Stromal cell of bone marrow (primary cell): ENCODE measurements at places on chromosomes 11 and 22.

GRCh38 chr11:19769820-19770219 lies 57.2 kb downstream of the NAV2 start:
- peak; percentile 61 for DNase-seq

DNA sequence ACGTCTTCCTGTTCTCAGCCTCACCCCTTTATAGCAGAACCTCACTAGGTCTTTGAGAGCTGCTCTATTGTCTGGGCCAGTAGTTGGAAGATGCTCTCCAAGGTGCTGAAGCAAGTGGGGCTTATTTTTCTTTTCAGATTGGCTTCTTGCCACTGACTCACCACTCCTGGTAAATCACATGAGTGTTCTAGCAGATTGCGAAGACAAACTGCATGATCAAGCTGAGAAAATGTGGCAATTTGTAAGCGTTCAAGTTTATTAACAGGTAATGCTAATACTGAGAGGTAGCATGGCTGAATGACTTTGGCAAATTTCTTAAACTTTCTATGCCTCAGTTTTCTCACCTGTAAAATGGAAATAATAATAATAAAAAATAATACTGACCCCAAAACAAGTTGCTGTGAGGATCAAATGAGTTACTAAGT lies 59.2 kb downstream of the CACNG2 start:
- peak; percentile 91 for DNase-seq

DNA sequence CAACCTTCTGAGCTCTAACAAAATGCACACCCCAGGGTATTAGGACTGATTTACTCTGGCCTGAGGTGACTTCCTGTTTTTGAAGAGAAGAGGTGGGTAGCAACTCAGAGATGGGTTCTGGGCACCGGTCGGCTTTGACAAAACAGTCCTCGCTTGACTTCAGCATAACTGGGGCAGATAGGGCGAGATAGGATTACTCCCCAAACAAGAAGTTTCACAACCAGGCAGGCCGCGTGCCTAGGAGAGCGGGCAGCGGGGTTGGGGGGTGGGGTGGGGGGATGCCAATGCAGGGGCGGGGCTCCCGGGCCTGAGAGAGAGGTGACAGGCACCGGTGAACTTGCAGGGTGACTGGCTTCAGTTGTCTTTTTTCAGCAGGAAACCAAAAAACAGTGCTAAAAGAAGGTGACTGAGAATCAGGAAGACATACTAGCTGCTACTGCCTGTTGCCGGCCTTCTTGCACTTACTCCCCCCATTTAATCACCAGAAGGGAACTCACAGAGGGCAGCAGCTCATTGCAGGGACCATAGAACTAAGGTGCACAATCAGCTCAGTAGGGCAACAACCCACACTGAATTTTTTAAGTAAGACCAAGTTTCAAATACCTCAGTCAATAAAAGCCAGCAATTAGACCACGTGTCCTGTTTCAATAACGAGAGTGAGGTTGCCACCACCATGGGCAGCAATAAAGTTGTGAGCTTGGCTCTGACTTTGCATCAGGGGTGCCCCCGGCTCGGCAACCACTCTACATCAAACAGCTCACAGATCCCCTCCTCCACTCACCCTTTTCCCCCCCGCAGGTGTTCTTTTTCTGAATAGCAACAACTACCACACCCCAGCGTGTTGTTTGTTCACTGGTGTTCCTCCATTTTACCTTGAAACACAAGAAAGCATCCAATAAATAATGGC lies 37.2 kb upstream of the ETS1 start:
- DNase-seq = no peak

DNA sequence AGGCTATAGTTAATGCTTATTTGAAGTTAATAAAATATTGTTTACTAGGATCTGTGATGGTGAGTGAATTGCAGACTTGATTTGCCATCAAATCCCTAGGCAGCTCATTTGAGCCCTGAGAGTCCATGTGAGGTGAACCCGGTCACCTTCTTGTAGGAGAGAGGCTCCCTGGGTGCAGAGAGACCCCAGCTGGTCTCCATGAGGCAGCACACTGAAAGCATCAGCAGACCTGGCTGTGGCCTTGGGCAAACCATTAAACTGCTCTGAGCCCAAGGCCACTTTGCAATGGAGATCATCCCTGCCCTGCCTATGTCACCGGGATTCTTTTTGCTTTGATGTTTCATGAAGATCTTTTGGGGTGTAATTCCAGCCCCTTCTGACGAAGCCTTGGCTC lies 125.2 kb downstream of the MICAL2 start:
- no peak for DNase-seq

DNA sequence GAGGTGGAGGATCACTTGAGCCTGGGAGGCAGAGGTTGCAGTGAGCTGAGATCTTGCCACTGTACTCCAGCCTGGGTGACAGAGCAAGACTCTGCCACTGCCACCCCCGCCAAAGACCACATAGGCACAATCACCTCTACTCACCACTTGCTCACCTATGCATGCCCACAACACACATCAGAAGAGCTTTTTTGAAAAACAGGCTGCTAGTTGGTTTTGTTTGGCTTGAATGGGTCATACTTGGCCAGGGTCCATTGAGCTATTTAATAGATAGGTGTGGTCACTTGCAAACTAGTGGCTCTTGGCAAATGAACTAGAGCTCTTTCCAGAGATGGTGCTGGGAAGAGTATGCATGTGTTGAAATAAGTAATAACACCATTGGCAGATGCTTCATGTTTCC lies 80.1 kb downstream of the EMSY start:
- peak; percentile 75 for DNase-seq

- no peak for DNase-seq
Observed at GRCh38 chr11:60288531-60288930, 8.1 kb downstream of the MS4A4A start.

DNA sequence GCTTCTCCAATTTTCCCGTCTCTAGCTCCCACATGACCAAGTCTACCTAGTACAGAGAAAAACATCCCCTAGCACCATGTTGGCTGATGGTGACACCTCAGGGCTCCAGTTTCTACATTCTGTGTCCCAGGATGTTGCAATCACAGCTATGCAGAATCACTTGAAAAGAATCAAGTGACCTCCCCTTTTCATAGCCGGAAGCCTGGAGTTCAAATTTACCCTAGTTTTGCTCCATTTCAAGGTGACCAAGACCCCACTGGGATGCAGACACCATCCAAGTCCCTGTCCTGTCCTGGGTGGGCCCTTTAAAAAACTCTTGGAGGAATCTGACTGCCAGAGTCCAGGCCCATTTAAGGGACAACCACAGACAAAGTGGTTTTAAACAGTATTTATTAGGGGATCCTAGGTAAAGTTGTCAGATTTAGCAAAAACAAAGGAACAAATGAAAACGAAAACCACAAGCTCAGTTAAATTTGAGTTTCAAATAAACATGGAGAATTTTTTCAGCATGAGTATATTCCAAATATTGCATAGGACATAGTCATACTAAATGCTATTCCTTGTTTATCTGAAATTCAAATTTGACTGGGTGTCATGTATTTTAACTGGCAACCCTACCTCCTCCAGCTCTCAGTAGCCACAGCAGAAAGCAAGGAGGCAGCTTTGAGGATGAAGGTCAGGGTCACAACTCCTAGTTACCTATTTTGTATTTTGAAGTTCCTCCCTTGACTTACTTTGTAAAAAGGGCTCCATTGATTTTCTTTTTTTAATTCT lies 52.4 kb downstream of the MIAT start:
- DNase-seq = no peak

DNA sequence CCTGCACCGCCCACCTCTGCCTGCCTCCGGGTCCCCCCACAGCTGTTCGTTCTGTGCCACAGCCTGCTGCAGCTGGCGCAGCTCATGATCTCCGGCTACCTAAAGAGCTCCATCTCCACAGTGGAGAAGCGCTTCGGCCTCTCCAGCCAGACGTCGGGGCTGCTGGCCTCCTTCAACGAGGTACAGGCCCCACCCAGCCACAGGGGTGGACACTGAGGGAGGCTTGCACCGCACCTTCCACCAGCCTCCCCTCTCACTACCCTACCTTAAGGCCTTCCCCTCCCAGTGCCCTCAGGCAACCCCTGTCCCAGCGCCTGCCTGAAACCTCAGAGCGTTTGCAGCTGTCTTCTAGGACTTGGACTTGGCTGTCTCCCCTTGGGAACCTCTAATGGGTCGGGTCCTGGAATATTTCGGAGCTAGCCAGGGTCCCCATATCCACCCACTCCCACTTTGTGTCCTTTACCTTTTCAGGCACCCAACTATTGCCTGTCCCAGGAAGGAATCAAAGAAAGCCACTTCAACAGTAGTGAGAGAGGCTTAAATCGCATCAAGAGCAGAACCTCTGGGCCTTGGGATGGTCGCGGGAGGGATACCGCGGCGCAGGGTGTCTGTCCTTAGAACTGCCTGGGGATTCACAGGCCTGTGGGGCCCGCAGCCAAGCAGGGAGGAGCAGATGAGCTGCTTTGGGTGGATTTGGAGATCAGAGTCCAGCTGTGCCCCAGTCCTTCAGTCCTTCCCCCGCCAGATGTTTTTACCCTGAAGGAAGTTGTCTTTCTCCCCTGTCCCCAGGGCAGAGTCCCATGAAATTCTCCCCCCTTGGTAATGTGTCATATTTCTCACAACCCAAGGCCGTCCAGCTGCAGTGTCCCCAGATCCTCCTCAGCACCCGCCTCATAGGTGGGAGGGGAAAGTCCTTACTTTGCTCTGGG lies 13.3 kb downstream of the SLCO2B1 start:
- no peak for DNase-seq

- peak; percentile 12 for DNase-seq
Observed at GRCh38 chr11:100681064-100681502, 6.0 kb upstream of the ARHGAP42 start.

GRCh38 chr11:19978668-19979518 lies 181.4 kb downstream of the DBX1 start:
- peak; percentile 62 for DNase-seq

GRCh38 chr11:62777389-62777788 lies 6.2 kb downstream of the TAF6L start:
- DNase-seq = no peak

DNA sequence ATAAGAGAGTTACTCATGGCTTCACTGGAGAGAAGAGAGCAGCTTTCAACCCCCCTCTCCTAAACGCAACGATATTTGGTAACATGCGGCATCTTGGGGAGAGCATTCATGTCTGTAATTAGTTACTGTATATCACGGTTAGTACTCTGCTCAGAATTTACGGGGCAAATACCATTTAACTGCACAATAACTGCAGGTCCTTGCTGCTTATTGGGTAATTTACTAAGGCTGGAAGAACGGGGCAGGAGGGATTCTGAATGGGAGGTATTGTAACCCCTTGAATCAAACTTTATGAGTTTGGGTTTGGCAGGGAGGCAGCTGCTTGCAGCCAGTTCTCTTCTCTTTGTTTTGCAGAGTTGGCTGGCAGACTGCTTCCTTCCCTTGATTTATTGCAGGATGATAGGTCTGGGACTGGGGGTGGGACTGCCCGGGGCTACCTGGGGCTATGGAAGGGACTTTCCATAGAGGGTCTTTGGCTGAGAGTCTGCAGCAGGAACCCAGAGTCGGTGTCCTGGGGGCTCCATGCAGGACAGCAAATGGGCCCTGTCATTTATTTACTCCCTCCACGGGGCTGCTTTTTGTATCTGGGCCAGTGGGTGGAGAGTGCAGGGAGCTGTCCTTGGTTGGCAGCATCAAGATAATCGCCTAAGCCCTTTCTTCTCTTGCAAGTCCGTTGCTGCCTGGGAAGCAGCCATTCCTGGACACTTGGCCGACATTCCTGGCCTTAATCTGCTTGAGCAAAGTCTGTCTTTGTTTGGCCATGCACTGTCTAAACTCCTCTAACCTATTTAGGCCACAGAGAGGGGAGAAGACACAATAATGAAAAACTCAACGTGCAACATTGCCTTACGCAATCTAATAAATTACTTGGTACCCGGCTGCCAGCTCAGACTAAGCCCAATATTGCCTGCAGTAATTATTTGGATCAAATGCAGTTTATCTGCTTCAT lies 188.9 kb downstream of the ST3GAL4 start:
- DNase-seq = no peak

GRCh38 chr11:119829402-119829801 lies 100.4 kb upstream of the NECTIN1 start:
- DNase-seq = no peak
